ENCODE measurements at places on chromosomes 7 and 10. TPM values are rescaled to one million over a fixed set of nuclear protein-coding genes. Genes with fewer than 3 reads are reported as not detected.

The HOXA9 gene
- 29.9 TPM for total RNA-seq

The UCMA gene
- not detected for total RNA-seq

The PNLIPRP1 gene
- not detected for total RNA-seq

The CDHR3 gene
- total RNA-seq: 7.8 TPM

The NDUFB8 gene
- 88.1 TPM for total RNA-seq

The GLI3 gene
- 20.2 TPM for total RNA-seq

The GPC2 gene
- total RNA-seq: 0.52 TPM

The GPR85 gene
- total RNA-seq: 0.65 TPM

Data from articular chondrocyte of knee joint (primary cell).